ENCODE measurements at places on chromosomes 1 and 21. TPM values are rescaled to one million over a fixed set of nuclear protein-coding genes. Genes with fewer than 3 reads are reported as not detected.

AIRE gene
- total RNA-seq, result 0.10 TPM

WDR64 gene
- not detected for total RNA-seq

CNR2 gene
- total RNA-seq, result 15.1 TPM

UBQLN4 gene
- 31.9 TPM for total RNA-seq

RIPPLY3 gene
- not detected for total RNA-seq

CFHR5 gene
- total RNA-seq, result not detected

FYB2 gene
- 0.08 TPM for total RNA-seq

AKT3 gene
- total RNA-seq, result 0.27 TPM

GRCh38 chr1:18175530-18176377 is 68.2 kb downstream of the IGSF21 start:
- no peak overlapping the region for H3K27ac ChIP-seq
- H3K4me3 ChIP-seq, result no peak overlapping the region
- no peaks in the 10 kb centered on the region for H3K36me3 ChIP-seq
- H3K4me1 ChIP-seq, result no peaks in the 10 kb centered on the region

- peaks cover 9% of the 10 kb centered on the region for H3K36me3 ChIP-seq
- DNase-seq, result no peak
- H3K27ac ChIP-seq, result no peak overlapping the region
- no peaks in the 10 kb centered on the region for H3K27me3 ChIP-seq
Measured at GRCh38 chr1:45348020-45348419, 7.8 kb upstream of the MUTYH start.

DNA sequence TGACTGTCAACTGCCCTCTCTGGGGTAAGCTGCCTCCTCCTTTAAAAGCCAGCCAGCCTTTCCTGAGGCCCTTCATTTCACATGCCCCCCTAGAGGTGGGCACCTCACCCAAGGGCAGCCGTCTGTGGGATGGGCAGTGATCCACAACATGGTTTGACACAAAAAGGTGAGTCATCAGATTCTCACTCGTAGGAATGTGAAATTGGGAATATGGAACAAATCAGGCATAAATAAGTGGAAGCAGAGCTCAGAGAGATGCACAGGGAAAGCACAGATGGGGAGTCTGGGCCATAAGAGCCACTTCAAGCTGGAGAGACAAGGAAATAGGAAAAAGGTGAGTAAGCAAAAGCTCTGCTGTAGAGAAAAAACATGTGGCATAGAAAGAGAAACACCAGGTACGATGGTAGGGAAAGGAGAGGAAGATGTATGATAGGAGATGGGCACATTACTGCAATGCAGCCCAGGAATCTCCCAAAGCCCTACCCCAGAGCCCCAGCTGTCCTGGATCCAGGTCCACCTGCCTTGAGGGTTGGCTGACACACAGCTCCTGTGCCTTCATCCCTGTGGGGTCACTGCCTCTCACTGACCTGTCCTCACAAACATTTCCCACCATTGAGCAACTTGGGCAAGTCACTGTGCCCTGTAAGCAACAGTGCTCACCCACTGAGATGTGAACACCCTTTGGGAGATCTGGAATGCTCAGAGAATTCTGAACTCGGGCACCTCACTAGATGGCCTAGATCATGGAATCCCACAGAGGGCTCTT is 86.6 kb downstream of the ASTN1 start:
- no peak overlapping the region for H3K27ac ChIP-seq
- no peaks in the 10 kb centered on the region for H3K36me3 ChIP-seq
- H3K27me3 ChIP-seq, result no peaks in the 10 kb centered on the region
- H3K4me3 ChIP-seq, result no peak overlapping the region

GRCh38 chr1:41391834-41392527 is 30.7 kb downstream of the FOXO6 start:
- no peak for DNase-seq
- H3K36me3 ChIP-seq, result no peaks in the 10 kb centered on the region
- no peak overlapping the region for H3K27ac ChIP-seq
- no peak overlapping the region for H3K4me3 ChIP-seq
- H3K4me1 ChIP-seq, result no peaks in the 10 kb centered on the region

DNA sequence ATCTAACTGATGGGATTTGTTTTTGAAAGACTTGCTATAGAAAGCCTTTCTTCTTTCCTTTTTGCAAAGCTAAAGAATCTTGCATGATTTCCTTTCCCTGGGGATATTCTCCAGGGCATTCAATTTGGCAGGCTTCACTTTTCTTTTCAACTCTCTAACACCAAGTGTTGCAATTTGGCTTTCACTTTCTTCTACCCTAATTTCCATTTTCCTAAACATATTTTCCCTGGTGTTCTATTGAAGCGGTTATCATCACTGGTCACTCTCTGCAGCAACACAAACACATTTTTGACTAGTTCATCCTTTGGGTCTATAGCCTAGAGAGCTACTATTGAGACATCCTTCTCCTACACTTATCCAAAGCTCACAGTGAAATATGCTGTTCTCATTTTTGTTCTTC is 424.5 kb downstream of the NEGR1 start:
- DNase-seq, result no peak
- H3K27me3 ChIP-seq, result no peaks in the 10 kb centered on the region
- no peak overlapping the region for H3K27ac ChIP-seq
- H3K36me3 ChIP-seq, result no peaks in the 10 kb centered on the region
- no peak overlapping the region for H3K4me3 ChIP-seq

- no peak for DNase-seq
- H3K27ac ChIP-seq, result no peak overlapping the region
- H3K4me3 ChIP-seq, result no peak overlapping the region
- H3K27me3 ChIP-seq, result no peaks in the 10 kb centered on the region
Measured at GRCh38 chr1:54384918-54385726, 21.1 kb downstream of the SSBP3 start.

GRCh38 chr1:201495551-201496295 is 11.2 kb downstream of the CSRP1 start:
- no peak for DNase-seq
- H3K4me3 ChIP-seq, result no peak overlapping the region
- H3K27ac ChIP-seq, result no peak overlapping the region
- no peaks in the 10 kb centered on the region for H3K27me3 ChIP-seq
- peaks cover 11% of the 10 kb centered on the region for H3K36me3 ChIP-seq

- no peaks in the 10 kb centered on the region for H3K4me1 ChIP-seq
- DNase-seq, result no peak
- H3K36me3 ChIP-seq, result no peaks in the 10 kb centered on the region
- H3K27ac ChIP-seq, result no peak overlapping the region
- H3K4me3 ChIP-seq, result no peak overlapping the region
Measured at GRCh38 chr21:36684957-36685714, 13.8 kb upstream of the SIM2 start.

DNA sequence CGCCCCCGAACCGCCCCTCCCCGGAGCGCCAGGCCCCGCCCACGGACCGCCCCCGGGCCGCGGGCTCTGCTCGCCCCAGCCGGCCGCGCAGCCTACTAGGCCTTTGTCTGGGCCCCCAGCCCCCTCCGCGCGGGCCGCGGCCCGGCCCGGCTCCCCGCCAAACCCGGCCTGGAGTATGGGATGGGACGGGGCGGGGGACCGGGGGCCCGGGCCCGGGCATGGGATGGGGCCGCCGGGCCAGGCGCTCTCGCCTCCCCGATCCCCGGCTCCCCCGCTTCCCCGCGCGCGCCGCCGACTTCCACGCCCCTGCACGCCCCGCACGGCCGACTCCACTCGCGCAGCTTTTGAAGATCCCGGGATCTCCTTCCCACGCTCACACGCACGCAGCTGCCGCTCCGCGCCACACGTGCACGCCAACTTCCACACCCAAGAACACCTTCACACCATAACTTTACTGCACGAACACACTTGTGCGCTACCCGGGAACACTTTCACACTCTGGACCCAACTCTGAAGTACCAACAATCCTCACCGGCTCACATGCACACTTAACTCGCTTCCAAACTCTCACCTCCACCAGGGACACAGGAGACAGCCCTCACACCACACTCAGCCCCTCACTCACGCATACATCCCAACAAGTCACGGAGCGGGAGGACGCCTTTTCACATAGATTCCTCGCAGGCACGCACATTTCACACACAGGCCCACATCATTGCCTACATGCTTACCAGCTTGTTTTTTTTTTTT is 437 bp upstream of the HSPG2 start:
- H3K4me3 ChIP-seq, result peak overlapping the region; percentile 53
- H3K27ac ChIP-seq, result no peak overlapping the region
- no peaks in the 10 kb centered on the region for H3K27me3 ChIP-seq
- no peaks in the 10 kb centered on the region for H3K4me1 ChIP-seq

DNA sequence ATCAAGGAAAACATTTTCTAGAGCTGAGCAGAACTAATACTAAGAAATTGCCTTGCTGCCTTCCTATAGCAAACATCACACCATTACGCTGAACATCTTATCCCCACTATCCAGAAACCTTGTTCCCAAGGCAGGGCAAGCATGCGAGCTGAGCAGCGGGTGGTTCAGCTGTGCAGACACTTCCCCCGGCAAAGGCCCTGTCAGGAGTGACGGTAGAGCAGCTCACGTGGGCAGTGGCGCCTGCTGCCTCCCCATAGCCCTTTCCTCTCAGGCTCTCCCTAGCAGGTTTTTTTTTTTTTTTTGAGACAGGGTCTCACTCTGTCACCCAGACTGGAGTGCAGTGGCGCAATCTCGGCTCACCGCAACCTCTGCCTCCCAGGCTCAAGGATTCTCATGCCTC is 13.7 kb upstream of the ANGPTL7 start:
- no peaks in the 10 kb centered on the region for H3K4me1 ChIP-seq
- DNase-seq, result no peak
- peaks cover 2% of the 10 kb centered on the region for H3K36me3 ChIP-seq
- no peak overlapping the region for H3K27ac ChIP-seq

DNA sequence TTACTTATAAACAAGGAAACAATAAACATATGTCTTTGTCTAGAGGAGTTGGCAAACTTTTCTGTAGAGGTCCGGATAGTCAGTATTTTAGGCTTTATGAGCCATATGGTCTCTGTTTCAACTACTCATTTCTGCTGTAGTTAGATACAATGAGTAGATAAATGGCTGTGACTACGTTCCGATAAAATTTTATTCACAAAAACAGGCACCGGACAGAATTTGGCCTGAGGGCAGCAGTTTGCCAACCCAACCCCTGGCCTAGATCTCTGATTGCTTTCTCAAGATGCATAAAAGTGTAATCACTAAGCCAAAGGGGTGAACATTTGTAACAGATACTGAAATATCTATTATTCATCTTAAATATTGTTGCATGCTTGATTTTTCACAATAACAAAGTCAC is 123.1 kb upstream of the ESRRG start:
- DNase-seq, result no peak
- H3K4me1 ChIP-seq, result no peaks in the 10 kb centered on the region
- H3K36me3 ChIP-seq, result no peaks in the 10 kb centered on the region
- no peak overlapping the region for H3K27ac ChIP-seq

GRCh38 chr1:3174487-3175247 is 105.7 kb downstream of the PRDM16 start:
- no peaks in the 10 kb centered on the region for H3K27me3 ChIP-seq
- no peak overlapping the region for H3K4me3 ChIP-seq
- no peak for DNase-seq
- H3K4me1 ChIP-seq, result no peaks in the 10 kb centered on the region
- no peaks in the 10 kb centered on the region for H3K36me3 ChIP-seq

DNA sequence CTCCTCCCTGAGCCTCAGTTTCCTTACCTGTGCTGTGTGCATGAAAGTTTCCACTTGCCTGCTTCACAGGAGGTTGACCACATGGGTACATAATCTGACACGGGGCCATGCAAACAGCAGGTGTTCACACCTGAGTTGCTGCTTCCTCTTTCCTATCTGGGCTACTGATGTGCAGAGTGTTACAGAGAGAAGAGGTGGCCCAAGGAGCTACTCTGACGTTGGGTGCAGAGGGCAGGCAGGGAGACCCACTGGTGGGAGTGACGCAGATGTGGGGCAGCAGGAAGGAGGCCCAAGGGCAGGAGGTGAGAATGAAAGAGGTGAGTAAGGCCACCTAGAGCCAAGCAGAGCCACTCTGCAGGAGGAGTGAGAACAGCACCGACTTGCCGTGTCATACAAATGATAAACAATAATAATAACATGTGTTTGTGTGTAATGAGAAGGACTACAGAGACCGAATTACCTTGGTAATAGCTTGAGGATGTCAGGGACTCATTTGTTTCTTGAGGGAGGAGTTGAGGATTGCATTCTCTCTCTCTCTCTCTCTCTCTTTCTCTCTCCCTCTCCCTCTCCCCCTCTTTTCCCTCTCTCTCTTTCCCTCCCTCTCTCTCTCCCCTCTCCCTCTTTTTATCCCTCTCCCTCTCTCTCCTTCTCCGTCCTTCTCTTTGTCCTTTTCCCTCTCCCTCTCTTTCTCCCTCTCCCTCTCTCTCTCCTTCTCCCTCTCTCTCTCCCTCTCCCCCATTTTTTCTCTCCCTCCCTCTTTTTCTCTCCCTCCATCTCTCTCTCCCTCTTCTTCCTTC is 87.4 kb upstream of the IGSF21 start:
- no peak for DNase-seq
- no peak overlapping the region for H3K4me3 ChIP-seq
- H3K36me3 ChIP-seq, result no peaks in the 10 kb centered on the region
- H3K27me3 ChIP-seq, result peaks cover 3% of the 10 kb centered on the region
- no peaks in the 10 kb centered on the region for H3K4me1 ChIP-seq

DNA sequence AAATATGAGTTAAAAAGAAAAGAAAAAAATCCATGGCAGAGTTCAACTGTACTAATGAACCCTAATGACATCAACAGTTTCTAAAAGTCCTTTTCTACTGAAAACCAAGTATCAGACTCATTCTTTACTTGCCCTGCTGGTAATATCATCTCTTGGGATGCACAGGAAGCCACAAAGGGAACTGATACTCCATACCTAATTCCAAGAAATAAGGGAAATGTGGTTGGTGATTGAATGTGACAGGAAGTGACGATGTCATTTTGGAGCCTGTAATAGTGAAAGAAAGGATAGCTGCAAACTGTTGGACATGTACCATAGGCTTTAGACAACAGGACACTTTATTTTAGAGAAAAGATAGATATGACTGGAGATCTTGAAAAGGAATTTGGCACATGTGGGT is 98.7 kb upstream of the VAV3 start:
- no peak overlapping the region for H3K27ac ChIP-seq
- no peak for DNase-seq
- 0 out of 2 replicates have a peak, but pooled peaks cover 5% of the 10 kb centered on the region for H3K27me3 ChIP-seq
- H3K36me3 ChIP-seq, result no peaks in the 10 kb centered on the region
- no peak overlapping the region for H3K4me3 ChIP-seq
- H3K4me1 ChIP-seq, result no peaks in the 10 kb centered on the region

GRCh38 chr1:205325334-205325884 is 3.9 kb upstream of the NUAK2 start:
- H3K36me3 ChIP-seq, result no peaks in the 10 kb centered on the region
- no peak overlapping the region for H3K4me3 ChIP-seq
- H3K27me3 ChIP-seq, result peaks cover 8% of the 10 kb centered on the region
- no peak overlapping the region for H3K27ac ChIP-seq
- DNase-seq, result peak; percentile 37

- DNase-seq, result peak; percentile 15
- H3K4me3 ChIP-seq, result peak overlapping the region; percentile 98
- peak overlapping the region; percentile 82 for H3K27ac ChIP-seq
- H3K27me3 ChIP-seq, result no peaks in the 10 kb centered on the region
Measured at GRCh38 chr1:36089393-36090121, 865 bp downstream of the ADPRS start.

- H3K36me3 ChIP-seq, result no peaks in the 10 kb centered on the region
- no peak overlapping the region for H3K27ac ChIP-seq
- H3K27me3 ChIP-seq, result 0 out of 2 replicates have a peak, but pooled peaks cover 1% of the 10 kb centered on the region
- DNase-seq, result no peak
- no peak overlapping the region for H3K4me3 ChIP-seq
Measured at GRCh38 chr1:222275729-222276465, 272.0 kb downstream of the HHIPL2 start.

- DNase-seq, result no peak
- no peaks in the 10 kb centered on the region for H3K27me3 ChIP-seq
- peaks cover 25% of the 10 kb centered on the region for H3K36me3 ChIP-seq
- H3K4me3 ChIP-seq, result no peak overlapping the region
- H3K4me1 ChIP-seq, result no peaks in the 10 kb centered on the region
Measured at GRCh38 chr1:21264898-21265297, 25.4 kb downstream of the ECE1 start.

All from GM12878 (cell line).